IMR-90 (cell line): ENCODE measurements at places on chromosomes 7 and 10.
A peak's percentile ranks its signal among the peaks of the same experiment; 100 is the strongest.

- DNase-seq, result no peak
Observed at GRCh38 chr7:51046103-51046466, 263.4 kb upstream of the GRB10 start.

DNA sequence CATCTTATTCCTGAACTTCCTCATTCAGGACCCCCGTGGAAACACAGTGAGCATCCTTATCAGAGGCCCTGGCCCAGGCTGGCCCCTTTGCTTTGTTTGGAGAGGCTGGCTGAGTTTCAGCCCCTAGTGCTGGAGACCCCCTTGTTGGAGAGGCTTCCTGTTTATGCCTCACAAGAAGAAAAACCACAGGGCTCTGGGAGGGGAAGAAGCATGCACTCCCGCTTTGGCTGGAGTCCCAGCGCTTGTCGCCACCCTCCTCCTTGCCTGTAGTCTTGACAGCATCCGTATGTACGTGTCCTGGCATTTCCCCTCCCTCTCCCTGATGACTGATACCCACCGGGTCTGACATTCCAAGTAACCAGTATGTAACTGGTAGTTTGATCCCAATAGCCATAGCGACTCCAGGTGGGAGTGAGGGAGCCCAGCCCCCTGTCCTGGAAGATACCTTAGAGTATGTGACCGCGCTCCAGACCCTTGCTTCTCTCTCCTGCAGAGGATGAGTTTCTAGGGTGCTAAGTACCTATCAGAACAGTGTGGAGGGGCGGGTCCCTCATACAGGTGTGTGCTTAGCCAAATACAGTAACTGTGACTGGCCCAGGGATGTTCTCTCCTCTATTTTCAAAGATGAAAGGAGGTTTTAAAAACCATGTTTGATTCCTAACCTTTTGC, 6.9 kb upstream of the ATP6V0E2 start:
- peak; percentile 82 for DNase-seq

- DNase-seq, result peak; percentile 8
Observed at GRCh38 chr7:120919466-120919865, 31.1 kb upstream of the ING3 start.

GRCh38 chr7:40723829-40724228, 589.0 kb downstream of the SUGCT start:
- DNase-seq, result no peak

DNA sequence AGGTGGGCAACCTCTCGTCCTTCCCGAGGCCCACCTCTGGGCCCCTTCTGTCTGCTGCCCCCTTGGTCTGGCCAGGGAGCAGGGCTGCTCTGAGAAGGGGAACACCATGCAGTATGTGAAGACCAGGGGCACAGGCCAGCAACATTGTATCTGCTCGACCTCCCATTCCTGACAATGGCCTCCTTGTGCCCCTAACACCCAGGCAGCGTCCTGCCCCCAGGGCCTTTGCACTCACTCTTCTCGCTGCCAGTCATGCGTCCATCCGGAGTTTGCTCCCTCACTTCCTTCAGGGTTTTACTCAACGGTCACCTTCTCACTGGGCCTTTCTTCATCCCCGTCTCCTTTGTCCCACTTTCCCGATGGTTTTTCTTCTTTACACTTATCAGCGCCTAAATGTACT, 232.9 kb upstream of the GRB10 start:
- DNase-seq, result no peak

DNA sequence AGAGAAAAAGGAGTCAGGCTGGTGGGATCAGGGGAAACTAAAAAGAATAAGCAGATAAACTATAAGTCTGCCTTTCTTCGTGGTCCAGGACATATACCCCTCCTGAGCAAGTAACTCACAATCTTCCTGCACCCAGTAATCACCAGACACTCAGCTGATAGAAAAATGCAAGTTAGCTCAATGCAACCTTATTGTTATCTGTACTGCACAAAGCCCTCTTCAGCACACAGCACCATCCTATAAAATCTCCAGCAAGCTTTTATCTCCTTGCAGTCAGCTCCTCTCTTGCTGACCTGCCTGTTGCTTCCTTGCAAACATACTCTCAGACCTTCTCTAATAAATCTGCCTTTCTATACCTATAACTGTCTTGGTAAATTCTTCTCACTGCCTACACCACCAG, 6.7 kb downstream of the SLC37A3 start:
- DNase-seq, result no peak

- DNase-seq, result no peak
Observed at GRCh38 chr7:150339409-150339809, 2.0 kb downstream of the RARRES2 start.

GRCh38 chr7:149161241-149161848, 14.1 kb downstream of the ZNF398 start:
- peak; percentile 59 for DNase-seq
